CD4-positive, alpha-beta T cell treated with Interleukin-4 for 4 hours (primary cell): ENCODE measurements at places on chromosomes 6 and 20.

- no peak for DNase-seq
Measured at GRCh38 chr6:17867880-17868279, 119.6 kb downstream of the KIF13A start.

GRCh38 chr6:113351173-113351834 is 505.8 kb upstream of the MARCKS start:
- no peak for DNase-seq

DNA sequence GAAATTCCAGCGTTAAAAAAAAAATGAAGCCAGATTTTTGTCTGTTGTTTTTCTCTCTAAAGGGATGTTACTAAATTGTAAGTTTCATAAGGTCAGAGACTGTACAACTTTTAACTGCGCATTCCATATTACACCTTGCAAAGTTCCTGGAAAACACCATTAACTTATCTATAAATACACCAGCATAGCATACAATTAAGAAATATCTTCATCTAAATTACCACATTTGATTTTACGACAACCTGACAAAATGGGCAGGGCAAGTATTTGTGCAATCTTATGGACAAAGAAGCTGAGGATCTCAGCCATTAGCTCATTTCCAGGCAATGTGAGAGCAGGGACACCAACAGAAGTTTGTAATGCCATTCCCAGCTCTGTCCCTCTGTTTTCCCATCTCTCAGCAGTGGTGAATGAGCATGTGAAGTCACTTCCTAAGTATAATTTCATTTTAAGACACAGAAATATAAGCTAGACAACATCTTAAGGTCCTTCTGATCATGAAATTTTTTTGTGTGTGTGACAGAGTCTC is 12.9 kb upstream of the GCM1 start:
- no peak for DNase-seq

DNA sequence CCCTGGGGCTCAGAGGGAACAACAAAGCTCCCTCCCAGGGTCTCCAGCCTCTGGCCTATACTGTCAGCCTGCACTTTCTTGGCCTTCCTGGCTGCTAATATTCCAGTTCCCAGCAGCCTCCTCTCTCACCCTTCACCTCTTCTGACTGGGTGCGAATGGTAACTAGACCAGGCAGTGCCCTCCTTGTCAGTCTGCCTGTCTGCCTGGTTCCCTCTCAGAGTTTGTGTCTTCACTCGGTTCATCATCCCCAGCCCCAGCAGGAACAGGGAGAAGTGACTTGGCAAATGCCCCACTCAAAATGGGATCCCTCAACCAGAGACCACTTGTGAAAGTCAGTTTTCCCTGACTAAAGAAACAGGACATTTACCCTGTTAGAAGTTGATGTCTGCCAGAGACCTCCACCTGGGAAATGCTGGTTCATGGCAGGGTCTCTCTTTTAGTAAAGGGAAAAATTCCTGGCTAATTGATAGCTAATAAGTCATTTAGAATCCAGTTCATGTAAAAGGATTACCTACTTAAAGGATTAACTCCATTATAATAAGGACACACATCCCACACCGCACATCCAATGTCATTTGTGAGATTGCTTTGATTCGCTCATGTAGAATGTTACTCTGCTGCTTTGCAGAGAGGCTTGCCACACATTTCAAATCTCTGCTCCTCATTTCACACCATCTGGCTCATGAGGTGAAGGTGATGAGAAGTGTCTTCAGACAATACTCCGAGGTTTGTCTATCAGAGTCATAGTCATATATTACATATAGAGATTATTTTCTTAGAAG is 18.6 kb upstream of the MICB start:
- DNase-seq = no peak

DNA sequence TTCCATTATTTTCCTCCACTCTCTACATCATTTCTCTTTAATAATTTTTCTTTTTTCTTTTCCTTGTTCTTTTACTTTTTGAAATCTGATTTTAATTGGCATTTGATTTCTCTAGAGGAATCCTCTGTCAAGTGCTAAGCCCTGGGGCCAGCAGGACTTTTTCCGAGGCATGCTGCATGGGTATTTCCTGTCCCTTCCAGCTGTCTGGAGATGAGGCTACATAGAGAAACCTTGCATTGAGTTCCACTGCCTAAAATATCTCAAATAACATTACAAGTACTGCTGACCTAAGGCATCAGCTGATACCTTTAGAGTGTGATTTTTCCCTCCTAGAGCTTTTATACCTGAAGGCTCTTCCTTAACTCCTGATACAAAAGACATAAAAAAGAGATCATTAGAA is 6.2 kb downstream of the RNF217 start:
- DNase-seq = no peak

GRCh38 chr6:26309731-26310142 is 55.3 kb upstream of the BTN3A2 start:
- DNase-seq = peak; percentile 59

- DNase-seq = peak; percentile 52
Measured at GRCh38 chr6:43608310-43608763, 20.7 kb downstream of the GTPBP2 start.

GRCh38 chr20:31707994-31708735 is 14.5 kb downstream of the BCL2L1 start:
- no peak for DNase-seq

- DNase-seq = no peak
Measured at GRCh38 chr20:13085275-13085674, 76.5 kb downstream of the SPTLC3 start.

DNA sequence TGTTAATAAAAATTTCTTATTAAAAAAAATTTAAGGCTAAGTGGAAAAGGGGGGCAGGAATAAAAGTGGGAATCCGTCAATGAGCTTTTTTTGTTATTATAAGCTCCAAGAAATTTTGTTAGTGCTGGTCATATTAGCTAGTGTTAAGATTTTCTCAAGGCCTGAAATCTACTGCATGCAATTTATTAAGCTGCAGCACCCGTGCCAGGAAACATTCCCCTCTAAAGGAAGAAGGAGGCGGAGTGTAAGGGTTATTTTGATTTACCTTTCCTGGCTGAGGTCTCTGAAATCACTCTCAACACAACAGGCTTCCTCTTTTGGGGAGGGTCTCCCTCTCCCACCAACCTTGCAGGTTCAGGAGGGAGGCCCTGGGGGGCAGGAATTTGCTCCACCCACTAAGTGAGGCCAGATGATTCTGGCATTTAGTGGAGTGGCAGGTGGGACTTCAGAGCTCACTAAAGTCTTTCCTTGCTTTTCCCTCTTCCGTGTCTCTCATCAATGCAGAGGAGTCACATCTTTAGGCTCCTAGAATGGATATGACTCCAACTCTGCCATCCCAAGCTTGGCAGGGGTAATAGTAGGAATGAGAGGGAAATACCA is 168.8 kb downstream of the BCAS1 start:
- no peak for DNase-seq

- no peak for DNase-seq
Measured at GRCh38 chr6:5656226-5656625, 350.5 kb downstream of the NRN1 start.

GRCh38 chr20:24488800-24489175 is 19.4 kb downstream of the SYNDIG1 start:
- no peak for DNase-seq

- no peak for DNase-seq
Measured at GRCh38 chr20:61354901-61355495, 102.9 kb downstream of the CDH4 start.

- no peak for DNase-seq
Measured at GRCh38 chr6:18352842-18353241, 34.3 kb upstream of the RNF144B start.

DNA sequence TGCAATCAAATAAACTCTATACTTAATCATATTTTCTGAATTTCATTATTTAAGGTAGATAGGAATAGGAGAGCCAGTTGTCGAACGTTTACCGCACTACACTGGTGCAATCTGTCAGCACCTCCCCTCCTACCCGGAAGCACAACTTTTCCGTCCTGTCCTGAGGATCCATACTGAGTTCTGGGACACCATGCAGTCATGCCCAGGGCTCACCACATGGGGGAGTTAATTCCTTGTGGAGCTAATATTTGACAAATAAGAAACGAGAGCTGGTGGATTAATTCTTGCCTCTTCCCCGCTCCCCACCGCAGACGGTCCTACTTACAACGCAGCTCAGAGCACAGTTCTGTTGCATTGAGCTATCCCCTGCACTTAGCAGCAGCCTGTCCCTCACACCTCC is 107.7 kb upstream of the RALGAPA2 start:
- no peak for DNase-seq

DNA sequence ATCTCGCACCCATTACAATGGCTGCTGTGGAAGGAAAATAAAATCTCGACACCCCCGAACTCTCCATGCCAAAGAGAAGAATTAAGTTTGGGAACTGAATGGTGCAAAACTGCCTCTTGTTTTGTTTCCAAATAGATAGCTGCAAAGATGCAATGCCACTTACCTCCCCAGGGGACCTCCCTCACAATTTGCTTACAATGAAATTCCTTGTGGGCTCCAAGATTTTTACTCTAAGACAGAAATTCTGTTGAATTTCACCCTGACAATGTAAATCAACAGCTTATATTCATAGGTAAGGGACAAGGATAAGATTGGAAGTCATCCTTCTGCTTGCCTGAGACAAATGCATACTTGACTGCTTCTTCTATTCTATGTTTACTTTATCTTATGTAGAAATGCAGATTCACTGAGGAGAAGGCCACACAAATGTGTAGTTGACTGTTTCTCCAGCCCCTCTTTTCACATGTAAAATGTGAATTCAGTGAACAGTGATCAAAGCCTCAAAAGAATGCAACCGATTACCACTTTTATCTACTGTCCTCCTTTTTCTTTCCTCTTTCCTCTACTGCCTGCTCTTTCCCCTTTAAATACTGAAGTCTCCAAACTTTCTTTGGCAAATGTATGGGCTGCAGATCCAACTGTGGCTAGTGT is 36.6 kb downstream of the ADGRF4 start:
- no peak for DNase-seq

DNA sequence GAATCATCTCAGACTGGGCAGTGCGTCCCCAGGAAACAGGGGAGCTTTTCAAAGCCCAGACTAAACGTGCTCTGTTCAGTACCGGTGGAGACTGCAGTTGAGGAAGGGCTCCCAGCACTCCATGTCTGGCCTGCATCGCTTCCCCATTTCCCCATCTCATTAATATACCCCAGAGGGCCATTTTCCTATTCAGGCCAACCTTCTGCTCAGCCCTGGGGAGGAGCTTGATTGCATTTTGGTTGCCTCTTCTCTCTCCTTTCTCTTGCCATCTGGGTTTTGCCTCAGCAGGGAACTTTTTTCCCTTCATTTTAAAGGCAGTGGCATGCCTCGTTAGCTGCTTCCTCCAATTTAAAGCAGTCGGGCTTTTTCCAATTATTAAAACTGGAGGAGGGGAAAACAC is 394.3 kb upstream of the SOX4 start:
- DNase-seq = no peak

- DNase-seq = no peak
Measured at GRCh38 chr6:34654061-34654710, 42.4 kb downstream of the ILRUN start.

- no peak for DNase-seq
Measured at GRCh38 chr6:86010915-86011786, 368.5 kb upstream of the SYNCRIP start.

DNA sequence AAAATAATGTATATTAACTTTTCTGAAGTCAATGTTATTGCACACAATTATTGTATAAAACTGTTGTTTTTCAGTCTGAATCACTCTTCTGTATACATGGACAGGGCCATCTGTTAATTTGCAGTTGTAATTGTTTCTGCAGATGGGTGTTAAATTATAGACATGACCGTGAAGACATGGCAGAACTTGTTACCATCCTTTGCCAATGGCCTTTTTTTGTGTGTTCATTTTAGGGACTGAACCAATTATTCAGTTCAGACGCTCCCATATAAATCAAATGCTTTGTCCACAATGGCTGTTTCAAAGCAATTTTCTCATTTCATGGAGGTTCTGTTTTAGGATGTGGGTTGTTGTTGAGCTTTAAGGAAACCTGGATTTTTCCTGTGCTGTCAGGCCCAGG is 533.7 kb downstream of the DOK5 start:
- DNase-seq = no peak
